HEK293T (cell line): ENCODE measurements at places on chromosomes 3 and 15.
A peak's percentile ranks its signal among the peaks of the same experiment; 100 is the strongest.

GRCh38 chr15:39661776-39662175 lies 80.9 kb downstream of the THBS1 start:
- no peak for DNase-seq

DNA sequence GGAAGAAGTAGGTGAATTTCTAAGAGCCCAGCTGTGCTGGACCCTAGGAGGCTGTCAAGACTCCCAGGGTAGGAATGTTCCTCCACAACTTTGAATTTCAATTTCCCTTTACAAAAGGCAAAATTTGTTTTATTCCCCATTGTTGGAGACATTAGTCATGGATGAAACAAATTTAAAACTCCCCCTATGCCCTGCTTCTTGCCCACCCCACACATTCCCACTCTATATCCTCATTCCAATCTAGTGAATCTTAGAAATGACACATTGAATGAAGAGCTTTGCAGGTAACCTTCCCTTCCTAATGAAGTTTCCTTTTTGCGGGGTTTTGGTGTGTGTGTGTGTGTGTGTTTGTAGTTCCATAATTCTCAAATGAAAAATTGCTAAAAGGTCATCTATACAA lies 72.6 kb downstream of the CCNL1 start:
- DNase-seq = no peak

GRCh38 chr3:161233557-161233956 lies 12.4 kb downstream of the NMD3 start:
- no peak for DNase-seq

GRCh38 chr3:111882194-111882593 lies 23.1 kb downstream of the PHLDB2 start:
- no peak for DNase-seq

DNA sequence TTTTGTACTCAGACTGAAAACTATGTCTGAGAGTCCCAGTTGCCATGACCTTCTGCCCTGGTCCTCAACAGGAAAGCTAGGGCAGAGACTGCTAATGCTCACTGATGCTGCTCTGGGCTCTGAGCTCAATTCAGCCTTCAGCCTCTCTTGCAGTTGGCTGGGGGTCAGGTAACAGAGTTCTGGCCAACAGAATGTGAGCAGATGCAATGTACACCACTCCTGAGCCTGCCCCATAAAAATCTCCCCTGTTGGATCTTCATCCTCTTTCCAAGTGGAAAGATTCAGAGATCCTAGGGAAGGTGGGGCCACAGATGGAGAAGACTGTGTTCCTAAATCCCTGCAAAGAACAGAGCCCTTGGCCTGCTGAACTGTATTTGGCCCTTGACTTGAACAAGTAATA lies 87.8 kb downstream of the PDZRN3 start:
- DNase-seq = no peak

DNA sequence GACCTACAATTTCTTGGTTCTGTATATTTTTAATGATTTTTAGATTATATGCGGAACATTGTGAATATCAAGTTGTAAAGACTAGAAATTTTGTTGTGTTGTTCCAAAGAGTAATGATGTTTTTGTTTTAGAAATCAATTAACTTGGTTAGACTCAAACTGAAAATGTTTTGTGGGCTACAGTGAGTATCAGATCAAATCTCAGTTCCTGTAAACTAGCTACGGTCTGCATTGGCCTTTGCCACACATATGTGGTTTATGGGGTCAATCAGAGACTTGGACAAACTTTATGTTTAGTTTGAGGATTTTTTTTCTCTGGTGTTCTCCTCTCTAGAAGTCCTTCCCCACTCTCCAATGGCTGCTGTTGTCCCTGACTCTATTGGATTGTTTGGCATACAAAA lies 308.0 kb upstream of the THRB start:
- no peak for DNase-seq

DNA sequence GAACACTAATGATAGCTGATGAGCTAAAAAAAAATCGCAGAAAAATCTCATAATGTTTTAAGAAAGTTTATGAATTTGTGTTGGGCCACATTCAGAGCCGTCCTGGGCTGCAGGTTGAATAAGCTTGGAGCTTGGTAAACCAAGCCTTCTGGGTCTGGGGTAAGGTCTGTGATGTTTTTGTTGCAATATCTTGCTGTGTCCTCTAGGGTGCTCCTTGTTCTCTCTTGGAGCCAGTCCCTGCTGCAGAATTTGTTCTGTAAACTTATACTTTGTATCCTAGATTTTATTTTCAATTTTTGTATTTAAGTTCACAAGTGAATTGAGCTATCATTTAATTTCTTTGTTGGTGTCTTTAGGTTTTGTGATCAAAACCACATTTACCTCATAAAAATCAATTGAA lies 143.7 kb downstream of the NR1D2 start:
- peak; percentile 55 for DNase-seq

- DNase-seq = peak; percentile 36
Observed at GRCh38 chr3:114213627-114214541, 23.5 kb downstream of the ZNF80 start.

- DNase-seq = no peak
Observed at GRCh38 chr3:194960446-194961032, 274.9 kb downstream of the FAM43A start.

DNA sequence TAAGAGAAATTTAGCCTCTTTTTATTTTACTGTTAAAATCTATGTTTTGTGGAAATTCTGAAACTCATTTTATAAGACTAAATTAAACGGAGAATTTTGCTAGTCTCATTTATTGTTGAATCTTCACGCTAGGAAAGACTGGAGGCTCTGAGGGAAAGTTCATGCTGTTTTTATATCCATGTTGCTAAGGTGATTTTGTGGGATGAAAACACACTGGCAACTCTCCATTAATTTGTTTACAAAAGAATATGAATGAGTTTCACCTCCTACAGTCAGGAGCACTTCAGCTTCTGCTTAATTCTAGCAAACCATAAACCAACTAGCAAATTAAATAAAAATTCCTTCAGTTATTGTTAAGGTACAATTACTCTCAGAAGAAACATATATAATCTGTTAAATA lies 195.4 kb downstream of the RAP2B start:
- DNase-seq = no peak

DNA sequence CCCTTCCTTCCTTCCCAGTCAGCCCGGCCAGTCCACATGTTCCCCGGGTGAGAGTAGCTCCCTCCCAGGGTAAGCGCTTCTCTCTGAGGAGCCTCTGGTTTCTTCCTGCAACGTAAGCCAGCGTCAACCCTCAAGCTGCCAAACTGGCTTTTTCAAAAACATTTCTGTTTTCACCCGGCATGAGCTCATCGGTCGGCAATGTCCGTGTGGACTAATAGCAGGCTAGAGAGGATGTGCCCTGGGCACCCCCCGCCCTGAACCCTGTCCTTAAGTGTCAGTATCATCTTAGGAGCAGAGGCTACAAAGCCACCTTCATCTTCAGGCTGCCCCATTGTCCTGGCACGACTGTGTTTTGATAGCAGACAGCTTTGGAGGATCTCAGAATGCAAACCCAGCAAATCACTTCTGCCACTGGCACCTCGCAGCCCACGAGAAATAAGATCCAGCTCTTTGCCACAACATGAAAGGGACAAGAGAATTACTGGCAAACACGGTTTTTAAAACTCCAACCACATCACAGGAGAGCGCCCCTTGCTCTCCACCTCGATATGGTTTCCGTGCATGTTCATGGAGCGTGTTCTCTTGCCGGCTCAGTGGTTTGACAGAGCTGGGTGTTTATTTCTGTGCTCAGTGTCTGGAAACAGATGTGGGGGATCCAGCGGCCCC lies 9.9 kb downstream of the ALDH1A3 start:
- no peak for DNase-seq

DNA sequence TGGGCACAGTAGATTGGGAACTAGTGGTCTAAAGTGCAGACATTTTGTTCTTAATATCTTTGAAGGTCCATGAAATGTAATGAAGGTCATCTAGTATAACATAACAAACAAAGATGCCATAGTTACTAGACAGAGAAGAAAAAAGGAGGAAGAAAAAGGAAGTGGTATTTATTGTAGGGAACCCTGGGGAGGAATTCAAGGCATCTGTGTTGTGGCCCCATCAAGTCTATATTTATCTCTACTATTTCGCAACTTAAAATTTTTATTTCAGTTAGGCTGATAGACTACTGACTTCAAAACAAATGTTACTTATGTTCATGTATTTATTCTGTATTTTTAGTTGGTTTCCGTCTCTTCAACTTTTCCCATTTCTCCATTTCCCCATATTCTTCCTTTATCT lies 48.9 kb upstream of the ZDHHC23 start:
- no peak for DNase-seq

DNA sequence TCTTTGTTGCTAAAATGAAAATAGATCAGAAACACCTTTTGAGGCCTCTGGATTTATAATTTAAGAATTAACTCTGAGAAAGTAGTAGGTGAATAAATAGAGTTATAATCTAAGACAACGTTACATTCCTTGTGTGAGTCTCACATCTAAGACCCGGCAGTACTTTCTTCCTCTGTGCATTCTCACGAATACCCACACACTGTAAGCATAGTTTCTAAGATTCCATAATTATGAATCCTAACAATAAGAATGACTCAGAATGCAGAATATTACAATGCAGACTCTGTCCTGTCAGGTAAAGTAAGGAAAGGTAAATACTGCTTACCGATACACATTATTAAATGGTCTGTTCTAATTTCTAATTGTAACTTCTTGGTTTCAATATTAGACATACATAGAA lies 257.7 kb upstream of the CNTN6 start:
- DNase-seq = no peak

- no peak for DNase-seq
Observed at GRCh38 chr15:87312221-87312620, 944.3 kb downstream of the NTRK3 start.

- DNase-seq = no peak
Observed at GRCh38 chr3:108097322-108098002, 6.6 kb upstream of the CD47 start.

GRCh38 chr3:171811913-171812335 lies 1.6 kb upstream of the PLD1 start:
- DNase-seq = no peak

DNA sequence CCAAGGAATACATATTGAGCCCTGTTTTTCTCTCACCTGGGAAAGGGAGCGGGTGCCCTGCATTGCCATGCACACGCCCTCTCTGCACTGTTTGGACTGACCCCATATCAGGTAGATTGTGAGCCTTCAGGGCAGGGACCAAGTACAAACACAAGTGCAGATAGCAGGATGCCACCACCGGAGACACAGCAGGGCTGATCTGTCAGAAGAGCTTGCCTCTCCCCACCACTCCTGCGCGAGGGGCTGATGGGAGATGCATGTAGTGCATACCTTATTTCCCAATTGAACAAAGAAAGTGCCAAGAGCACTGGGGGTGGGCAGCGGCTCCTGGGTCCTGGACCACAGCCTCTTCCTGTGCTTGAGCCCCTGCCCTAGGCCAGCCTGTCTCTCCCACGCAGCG lies 9.0 kb upstream of the SLCO2A1 start:
- DNase-seq = no peak

GRCh38 chr3:27877061-27878013 lies 155.2 kb upstream of the EOMES start:
- no peak for DNase-seq

- DNase-seq = no peak
Observed at GRCh38 chr3:100260081-100260684, 609 bp upstream of the TBC1D23 start.

DNA sequence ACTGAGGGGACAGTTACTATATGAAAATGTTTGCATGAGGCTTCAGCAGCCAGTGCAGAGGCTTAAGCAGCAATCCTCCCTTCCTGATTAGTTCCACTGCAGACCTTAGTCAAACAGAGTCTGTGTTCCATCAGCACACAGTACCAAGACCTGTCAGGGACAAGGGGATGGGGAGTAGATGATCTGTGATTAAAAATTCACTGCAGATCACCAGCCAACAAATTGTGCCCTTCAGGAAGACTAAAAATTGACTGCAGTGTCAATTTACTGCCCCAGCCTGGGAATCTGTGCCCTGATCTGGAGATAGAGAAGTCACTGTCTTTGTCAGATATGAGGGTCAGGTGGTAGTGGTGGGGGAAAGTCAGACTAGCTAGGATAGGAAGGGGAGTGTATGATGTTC lies 13.8 kb upstream of the NMNAT3 start:
- no peak for DNase-seq
